ENCODE measurements at places on chromosomes 2 and 18.

- no peak for DNase-seq
These were observed 365.9 kb upstream of the GALNT5 start for GRCh38 chr2:156891609-156892008.

DNA sequence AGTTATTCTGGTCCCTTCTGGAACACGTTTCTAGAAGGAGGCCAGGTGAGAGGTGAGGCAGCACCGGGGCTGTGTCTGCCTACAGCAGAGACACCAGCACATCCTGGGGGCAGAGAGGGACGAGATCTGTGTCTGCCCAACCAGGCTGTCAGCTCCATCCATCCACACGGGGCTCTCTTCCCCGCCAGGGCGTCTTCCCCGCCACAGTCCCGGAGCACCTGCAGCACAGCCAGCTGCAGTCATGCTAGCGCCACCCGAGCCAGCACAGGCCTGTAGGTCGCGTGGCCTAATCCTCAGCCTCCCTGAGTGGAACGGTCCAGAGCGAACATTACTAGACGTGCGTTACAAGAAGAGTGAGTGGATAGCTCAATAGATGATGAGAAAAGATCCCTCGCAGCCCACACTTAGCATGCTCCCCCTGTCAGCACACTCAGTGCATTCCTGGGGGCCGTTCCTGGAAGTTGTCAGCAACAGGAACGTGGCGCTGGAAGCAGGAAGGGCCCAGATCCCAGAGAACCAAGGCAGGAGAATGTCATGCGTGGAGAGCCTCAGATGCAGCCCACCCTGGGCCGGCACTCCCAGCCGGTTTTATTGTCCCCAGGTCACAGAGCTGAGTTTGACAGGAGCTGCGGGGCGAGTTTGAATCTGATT lies 179.0 kb downstream of the TWIST2 start:
- no peak for DNase-seq

GRCh38 chr18:9333441-9334328 lies 888 bp upstream of the TWSG1 start:
- peak; percentile 40 for DNase-seq

DNA sequence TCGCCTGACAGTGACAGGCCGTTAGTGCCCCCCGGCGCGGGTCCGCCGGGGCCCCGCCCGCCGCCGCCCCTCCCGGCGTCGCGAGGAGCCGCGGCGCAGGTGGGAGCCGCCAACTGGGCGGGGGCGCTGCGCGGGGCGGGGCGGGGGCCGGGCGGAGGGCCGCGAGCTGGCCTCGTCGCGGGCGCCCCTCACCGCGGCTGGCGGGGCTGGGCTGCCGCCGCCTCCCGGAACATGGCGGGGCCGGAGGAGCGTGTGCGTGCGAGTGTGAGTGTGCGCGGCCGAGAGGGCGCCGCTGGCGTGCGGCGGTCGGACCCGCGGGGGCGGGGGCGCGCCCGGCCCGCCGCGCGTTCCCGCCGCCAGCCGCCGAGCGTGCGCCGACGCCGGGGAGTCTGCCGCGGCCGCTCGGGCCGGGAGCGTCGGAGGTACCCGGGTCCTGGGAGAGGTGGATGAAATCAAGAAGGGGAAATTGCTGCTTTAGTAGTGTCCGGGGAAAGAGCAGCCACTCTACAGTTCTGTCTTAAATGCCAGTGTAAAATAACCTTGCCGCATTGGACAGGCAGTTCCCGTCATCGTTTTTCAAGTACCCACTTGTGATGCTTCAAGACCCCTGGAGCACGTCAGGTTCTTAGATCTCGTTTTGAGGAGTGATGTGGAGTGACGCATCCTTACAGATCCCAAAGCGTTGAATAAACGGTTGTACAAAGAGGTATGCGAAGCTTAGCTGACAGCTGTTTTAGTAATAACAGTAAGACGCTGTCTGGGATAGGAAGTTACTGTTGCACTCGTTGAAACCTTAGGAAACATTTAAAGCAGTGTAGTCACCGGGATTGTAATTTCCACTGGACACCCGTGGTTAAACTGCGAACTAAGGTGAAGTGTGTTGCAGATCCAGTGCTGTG lies 836 bp downstream of the ANKRD12 start:
- no peak for DNase-seq

DNA sequence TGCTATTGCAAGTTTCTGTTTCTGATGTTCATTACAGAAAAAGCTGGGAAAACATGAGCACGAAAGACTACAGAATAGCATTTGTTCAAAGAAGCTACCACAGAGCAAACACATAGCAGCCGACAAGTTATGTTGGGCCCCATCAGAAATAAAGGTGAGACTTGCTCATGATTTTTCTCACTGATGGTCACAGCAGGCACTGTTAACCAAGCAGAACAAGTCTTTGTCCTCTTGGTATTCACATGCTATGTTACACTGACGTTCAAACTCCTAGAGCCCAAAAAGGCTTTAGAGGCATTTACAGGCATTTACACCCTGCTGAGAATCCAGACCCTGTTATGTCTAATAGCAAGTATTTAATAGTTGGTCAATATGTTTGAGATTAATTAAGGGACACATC lies 235.0 kb upstream of the HNMT start:
- DNase-seq, result no peak

- no peak for DNase-seq
These were observed 371.3 kb downstream of the RNF144A start for GRCh38 chr2:7288484-7288883.
